Vagina (tissue), 2 donors: ENCODE measurements at places on chromosomes 3 and 15. TPM values are rescaled to one million over a fixed set of nuclear protein-coding genes. Genes with fewer than 3 reads are reported as not detected.

The AGTR1 gene
- total RNA-seq, result 12.0 TPM

The TRPC1 gene
- 12.0 TPM for total RNA-seq

The SYNPR gene
- not detected for total RNA-seq

The CORO2B gene
- total RNA-seq, result 4.7 TPM

The MORC1 gene
- total RNA-seq, result not detected

The FAM174B gene
- 4.9 TPM for total RNA-seq

DNA sequence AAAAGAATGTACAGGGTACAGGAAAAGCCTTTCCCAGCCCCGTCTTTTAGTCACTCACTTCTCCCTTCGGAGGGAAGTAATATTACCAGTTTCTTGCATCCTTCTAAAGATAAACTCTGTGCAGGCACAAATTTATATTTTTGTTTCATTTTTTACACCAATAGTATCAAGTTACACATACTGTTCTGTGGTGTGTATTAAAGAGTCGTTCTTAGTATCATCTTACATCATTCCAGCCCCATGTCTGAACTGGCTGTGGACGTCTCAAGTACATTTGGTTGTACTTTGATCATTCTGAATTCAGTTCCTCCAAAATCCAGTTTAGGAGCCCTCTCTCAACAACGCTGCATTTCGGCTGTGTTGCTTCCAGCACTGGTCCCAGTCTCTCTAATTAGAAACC lies 68.7 kb downstream of the LMLN start:
- no peak overlapping the region for H3K27ac ChIP-seq
- H3K27me3 ChIP-seq, result no peaks in the 10 kb centered on the region
- no peaks in the 10 kb centered on the region for H3K4me1 ChIP-seq
- peaks cover 4% of the 10 kb centered on the region for H3K36me3 ChIP-seq
- DNase-seq, result no peak

- DNase-seq, result no peak
- H3K4me1 ChIP-seq, result peaks cover 8% of the 10 kb centered on the region
- H3K27ac ChIP-seq, result no peak overlapping the region
- H3K27me3 ChIP-seq, result no peaks in the 10 kb centered on the region
- no peaks in the 10 kb centered on the region for H3K36me3 ChIP-seq
Measured at GRCh38 chr15:50341616-50342136, 13.3 kb downstream of the GABPB1 start.

DNA sequence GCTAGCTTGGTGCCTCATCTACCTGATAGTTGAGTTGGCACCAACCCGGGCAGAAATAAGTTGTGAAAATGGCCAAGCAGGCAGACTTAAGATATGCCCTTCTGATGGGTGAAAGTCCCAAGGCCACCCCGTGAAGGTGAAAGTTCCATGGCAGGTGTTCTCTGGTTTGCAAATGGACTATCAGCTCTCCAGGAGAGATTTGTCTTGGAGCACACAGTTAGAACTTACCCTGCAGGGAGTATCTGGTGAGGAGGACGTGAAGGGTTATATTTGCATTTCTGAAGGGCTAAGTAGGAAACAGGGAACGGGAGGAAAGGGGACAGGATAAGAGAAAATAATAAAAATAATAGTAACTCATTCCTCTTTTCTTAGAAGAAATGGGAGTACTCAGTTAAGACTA lies 220.5 kb downstream of the TP63 start:
- no peaks in the 10 kb centered on the region for H3K36me3 ChIP-seq
- no peaks in the 10 kb centered on the region for H3K27me3 ChIP-seq
- H3K4me3 ChIP-seq, result no peak overlapping the region
- H3K4me1 ChIP-seq, result peaks cover 4% of the 10 kb centered on the region
- DNase-seq, result no peak

DNA sequence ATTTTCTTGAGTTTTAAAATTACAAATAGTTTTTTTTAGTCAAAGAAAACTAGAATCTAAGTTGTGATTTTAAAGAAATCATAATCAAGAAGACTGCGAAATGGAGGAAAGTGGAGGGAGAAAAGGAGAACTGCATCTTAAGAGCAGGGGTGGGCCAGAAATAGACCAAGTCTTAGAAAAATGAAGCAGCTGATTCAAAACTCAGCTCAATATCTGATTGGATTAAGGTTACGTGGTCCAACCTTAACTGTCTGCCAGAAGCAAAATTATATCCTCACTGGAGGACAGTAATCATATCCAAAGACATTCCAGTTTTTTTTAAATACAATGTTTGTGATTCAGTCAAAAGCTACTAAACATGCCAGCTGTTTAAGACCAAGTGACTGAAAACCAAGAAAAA lies 41.4 kb downstream of the CHSY1 start:
- no peak overlapping the region for H3K4me3 ChIP-seq
- no peak for DNase-seq
- no peak overlapping the region for H3K27ac ChIP-seq
- H3K36me3 ChIP-seq, result no peaks in the 10 kb centered on the region
- peaks cover 60% of the 10 kb centered on the region for H3K4me1 ChIP-seq
- no peaks in the 10 kb centered on the region for H3K27me3 ChIP-seq

DNA sequence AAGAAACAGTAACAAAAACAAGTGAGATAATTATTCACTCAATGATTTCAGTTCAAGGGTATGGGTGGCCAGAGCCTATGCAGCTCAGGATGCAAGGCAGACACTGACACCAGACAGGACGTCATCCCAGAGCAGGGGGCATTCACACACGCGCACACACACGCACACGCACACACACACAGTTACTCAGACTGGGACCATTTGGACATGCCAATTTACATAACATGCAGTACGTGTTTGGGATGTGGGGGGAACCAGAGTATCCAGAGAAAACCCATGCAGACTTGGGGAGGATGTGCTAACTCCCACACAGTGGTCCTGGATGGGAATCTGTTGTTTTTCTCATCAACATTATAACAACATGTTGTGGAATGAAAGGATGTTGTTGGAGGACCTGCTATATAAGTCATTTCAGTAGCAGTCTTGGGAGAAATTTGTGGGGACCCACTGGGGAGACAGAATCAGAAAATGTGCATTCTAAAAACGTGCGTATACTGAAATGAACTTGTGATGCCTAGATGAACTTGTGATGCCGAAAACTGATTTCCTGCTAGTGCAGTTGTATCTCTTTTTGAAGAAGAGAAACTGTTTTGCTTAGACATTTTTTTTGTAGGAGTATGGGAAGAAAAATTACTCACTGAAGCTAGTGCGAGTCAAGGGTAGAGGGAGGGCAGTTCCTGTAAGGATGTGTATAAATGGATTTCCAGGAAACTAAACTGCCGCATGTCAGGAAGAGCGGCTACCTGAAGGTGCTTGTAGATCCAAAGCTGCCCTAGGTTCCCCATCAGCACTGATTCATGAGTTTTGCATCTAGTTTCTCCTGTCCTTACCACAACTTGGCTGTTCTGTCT lies 25.2 kb downstream of the CD200 start:
- H3K36me3 ChIP-seq, result no peaks in the 10 kb centered on the region
- no peak for DNase-seq
- H3K27me3 ChIP-seq, result no peaks in the 10 kb centered on the region

- H3K27ac ChIP-seq, result no peak overlapping the region
- H3K36me3 ChIP-seq, result no peaks in the 10 kb centered on the region
- H3K27me3 ChIP-seq, result no peaks in the 10 kb centered on the region
- peaks cover 47% of the 10 kb centered on the region for H3K4me1 ChIP-seq
- no peak overlapping the region for H3K4me3 ChIP-seq
Measured at GRCh38 chr3:171772427-171773056, 37.7 kb downstream of the PLD1 start.

GRCh38 chr3:126816298-126816697 lies 112.3 kb downstream of the CHCHD6 start:
- no peaks in the 10 kb centered on the region for H3K27me3 ChIP-seq
- H3K4me1 ChIP-seq, result peaks cover 28% of the 10 kb centered on the region
- no peak overlapping the region for H3K4me3 ChIP-seq
- H3K36me3 ChIP-seq, result no peaks in the 10 kb centered on the region

DNA sequence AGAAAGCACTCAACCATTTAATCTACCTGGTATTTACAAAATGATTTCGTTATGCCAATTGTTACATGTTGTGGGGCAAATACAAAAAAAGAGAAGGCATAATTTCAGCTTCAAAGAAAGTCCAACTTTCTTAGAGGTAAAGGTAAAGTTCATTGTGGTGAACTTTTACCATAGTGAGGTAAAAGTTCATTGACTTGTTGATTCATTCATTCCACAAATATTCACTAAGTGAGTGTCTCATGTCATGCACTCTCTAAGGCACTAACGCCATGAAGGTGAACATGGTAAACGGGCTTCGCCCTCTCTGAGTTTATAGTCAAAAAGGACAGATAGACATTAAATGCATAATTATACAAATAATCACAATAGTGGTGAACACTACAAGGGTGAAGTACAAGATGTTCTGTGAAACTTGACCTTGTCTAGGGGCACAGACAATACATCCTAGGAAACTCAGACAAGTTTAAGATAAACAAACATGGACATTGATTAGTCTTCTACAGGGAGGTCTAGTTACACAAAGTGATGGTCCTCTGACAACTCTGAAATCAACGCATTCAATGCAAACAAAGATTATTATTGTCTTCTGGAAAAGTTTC lies 378.6 kb downstream of the MAGI1 start:
- H3K27me3 ChIP-seq, result no peaks in the 10 kb centered on the region
- H3K4me1 ChIP-seq, result no peaks in the 10 kb centered on the region
- H3K4me3 ChIP-seq, result no peak overlapping the region
- no peak for DNase-seq
- no peak overlapping the region for H3K27ac ChIP-seq

DNA sequence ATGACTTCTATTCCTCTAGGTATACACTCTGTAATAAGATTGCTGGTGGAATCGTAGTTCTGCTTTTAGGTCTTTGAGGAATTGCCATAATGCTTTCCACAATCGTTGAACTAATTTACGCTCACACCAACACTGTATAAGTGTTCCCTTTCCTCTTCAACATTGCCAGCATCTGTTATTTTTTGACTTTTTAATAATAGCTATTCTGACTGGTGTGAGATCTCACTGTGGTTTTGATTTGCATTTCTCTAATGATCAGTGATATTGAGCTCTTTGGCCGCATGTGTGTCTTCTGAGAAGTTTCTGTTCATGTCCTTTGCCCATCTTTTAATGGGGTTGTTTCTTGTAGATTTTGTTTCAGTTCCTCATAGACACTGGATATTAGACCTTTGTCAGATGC lies 12.8 kb downstream of the NXPE3 start:
- DNase-seq, result no peak
- H3K4me3 ChIP-seq, result no peak overlapping the region
- no peaks in the 10 kb centered on the region for H3K36me3 ChIP-seq
- no peaks in the 10 kb centered on the region for H3K27me3 ChIP-seq
- no peaks in the 10 kb centered on the region for H3K4me1 ChIP-seq
- no peak overlapping the region for H3K27ac ChIP-seq

DNA sequence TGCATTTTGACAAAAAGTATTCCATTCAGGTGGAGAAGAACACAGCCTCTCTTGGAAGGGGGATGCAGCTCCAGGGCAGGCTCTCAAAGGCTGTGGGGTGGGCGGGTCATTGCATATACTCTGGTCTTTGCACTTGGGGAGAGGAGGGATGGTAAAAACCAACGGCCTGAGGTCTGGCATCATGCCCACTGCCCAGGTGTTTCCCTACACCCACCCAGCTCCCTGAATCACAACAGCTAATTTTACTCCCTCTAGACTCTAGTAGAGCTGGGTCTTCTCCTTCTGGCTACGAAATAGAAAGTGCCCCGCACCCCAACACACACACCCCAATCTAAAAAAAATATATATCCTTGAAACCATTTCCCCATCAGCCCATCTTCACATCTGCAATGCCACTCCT lies 1.0 kb downstream of the MYLK start:
- H3K4me3 ChIP-seq, result no peak overlapping the region
- peaks cover 10% of the 10 kb centered on the region for H3K4me1 ChIP-seq
- no peak for DNase-seq

DNA sequence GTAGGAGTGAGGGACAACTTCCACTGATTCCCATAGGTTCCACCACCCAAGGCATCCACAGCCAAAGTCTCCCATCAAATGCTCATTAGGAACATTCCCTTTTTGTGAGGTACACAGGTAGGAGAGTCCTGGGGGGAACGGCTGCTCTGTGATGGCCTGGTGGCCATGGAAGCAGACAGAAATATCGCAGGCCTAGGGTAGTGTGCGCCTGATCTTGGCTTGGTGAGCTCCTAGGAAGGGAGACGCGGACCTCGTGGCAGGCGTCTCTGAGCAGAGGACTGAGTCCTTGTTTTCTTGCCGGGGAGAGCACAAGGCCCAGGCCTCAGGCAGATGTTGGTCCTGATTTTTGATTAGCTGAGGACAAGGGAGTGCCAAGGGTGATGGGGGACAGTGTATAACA lies 99.5 kb downstream of the SNRPN start:
- DNase-seq, result no peak
- H3K4me1 ChIP-seq, result no peaks in the 10 kb centered on the region
- H3K27ac ChIP-seq, result no peak overlapping the region
- no peak overlapping the region for H3K4me3 ChIP-seq
- peaks cover 97% of the 10 kb centered on the region for H3K36me3 ChIP-seq
- H3K27me3 ChIP-seq, result no peaks in the 10 kb centered on the region

DNA sequence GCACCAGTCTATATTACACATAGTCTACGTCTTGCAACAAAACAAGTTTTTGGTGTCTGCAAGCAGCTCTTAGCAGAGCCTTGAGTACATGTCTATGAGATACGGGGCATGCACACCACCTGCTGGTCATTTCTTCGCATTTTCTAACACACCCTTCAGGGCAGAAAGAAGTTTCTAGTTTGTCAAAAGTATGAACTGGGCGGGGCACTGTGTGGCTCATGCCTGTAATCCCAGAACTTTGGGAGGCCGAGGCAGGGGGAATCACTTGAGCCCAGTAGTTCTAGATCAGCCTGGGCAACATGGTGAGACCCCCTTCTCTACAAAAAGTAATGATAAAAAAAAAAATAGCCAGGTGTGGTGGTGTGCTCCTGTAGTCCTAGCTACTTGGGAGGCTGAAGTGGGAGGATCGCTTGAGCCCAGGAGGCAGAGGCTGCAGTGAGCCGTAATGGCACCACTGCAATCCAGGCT lies 64.2 kb upstream of the ARL8B start:
- peak overlapping the region; percentile 78 for H3K27ac ChIP-seq
- no peaks in the 10 kb centered on the region for H3K27me3 ChIP-seq
- peaks cover 34% of the 10 kb centered on the region for H3K4me1 ChIP-seq
- DNase-seq, result peak; percentile 92
- H3K4me3 ChIP-seq, result no peak overlapping the region

- H3K36me3 ChIP-seq, result no peaks in the 10 kb centered on the region
- no peak overlapping the region for H3K27ac ChIP-seq
- peaks cover 10% of the 10 kb centered on the region for H3K4me1 ChIP-seq
- H3K27me3 ChIP-seq, result no peaks in the 10 kb centered on the region
Measured at GRCh38 chr3:52471371-52472238, 16.2 kb downstream of the NISCH start.

DNA sequence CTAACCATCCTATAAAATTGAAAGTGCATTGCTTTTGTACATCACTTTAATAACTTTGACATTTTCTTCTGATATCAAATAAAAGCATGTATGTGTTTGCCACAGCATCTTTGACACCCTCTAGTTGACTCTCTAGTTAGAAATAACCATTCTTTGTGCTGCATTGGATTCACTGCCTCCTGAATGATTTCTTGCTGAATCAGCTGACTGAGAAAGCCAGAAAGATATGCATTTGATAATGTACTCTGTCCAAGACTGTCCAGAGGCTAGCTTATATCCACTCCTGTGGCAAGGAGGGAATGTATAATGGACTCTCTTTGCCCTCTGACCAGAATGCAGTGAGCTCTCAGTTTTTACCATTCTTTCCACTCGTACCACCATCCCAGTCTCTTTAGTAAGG lies 6.2 kb downstream of the RAB11A start:
- no peaks in the 10 kb centered on the region for H3K36me3 ChIP-seq
- H3K27ac ChIP-seq, result no peak overlapping the region
- no peaks in the 10 kb centered on the region for H3K27me3 ChIP-seq
- H3K4me3 ChIP-seq, result no peak overlapping the region
- H3K4me1 ChIP-seq, result peaks cover 64% of the 10 kb centered on the region
